ENCODE measurements at places on chromosomes 11 and 22.

GRCh38 chr11:43735961-43736360 lies 55.4 kb downstream of the HSD17B12 start:
- no peak for DNase-seq

DNA sequence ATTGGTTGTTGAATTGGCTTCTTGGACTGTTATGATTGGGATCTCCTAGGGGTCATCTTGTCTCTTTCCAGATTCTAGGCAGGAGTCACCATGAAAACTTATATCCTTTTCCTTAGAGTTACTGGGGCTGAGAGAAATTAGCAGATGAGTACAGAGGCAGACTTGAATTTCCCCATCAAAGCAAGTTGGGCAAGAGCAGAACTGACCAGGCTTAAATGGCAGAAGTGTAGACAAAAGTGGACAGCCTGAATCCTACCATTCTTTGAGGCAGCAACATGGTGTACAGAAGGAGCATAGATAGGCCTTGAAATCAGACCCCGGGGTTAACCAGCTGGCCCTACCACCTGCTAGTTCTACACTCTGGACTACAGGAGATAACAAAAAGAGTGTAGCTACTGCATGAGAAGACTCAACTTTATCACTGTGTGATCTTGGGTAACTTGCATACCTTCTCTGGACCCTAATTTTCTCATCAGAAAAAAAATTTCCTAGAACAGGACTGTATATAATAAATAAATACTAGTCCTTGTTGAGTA lies 427.4 kb upstream of the CADM1 start:
- DNase-seq: no peak

DNA sequence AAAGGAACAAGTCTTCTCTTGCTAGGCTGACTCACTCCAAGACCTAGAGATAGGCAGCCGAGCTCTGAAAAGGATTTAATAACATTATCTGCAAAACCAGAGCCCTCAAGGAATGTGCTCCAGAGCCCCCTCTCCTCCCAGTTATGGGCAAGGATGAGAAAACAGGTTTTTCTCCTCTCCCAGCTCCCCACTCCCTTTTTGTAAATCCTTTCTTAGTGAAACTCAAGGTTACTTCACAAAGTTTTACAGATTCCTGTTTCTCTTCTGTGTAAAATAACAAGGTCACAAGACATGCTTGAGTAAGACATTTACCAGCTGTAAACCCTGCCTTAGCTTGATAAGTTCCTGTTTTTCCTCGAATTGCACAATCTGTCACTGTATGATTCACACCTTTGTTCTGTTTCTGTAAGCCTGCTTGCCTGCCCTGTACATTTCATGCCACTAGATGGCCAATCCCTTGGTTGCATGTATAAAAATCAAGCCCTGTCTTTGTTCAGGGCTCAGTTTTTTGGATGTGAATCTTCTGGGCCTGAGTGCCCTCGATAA lies 489.4 kb downstream of the KCNA4 start:
- DNase-seq: no peak

DNA sequence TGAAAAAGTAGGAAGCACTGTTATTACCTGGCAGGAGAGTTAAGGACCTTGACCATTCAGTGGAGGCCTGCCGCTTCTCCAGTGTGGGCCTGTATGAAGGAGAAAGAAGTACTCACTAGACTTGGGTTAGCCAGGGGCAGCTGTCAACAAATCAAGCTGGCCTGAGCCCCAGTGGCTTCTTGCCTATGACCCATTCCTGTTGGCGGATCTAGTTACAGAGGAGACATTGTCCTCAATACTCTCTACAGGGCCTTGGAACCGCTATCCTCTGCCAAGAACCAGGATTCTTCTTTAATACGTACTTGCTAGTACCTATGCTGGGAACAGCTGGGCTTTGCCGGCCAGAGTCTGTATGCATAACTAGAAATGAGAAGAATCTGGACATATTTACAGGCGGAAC lies 68.1 kb downstream of the ALX4 start:
- no peak for DNase-seq

DNA sequence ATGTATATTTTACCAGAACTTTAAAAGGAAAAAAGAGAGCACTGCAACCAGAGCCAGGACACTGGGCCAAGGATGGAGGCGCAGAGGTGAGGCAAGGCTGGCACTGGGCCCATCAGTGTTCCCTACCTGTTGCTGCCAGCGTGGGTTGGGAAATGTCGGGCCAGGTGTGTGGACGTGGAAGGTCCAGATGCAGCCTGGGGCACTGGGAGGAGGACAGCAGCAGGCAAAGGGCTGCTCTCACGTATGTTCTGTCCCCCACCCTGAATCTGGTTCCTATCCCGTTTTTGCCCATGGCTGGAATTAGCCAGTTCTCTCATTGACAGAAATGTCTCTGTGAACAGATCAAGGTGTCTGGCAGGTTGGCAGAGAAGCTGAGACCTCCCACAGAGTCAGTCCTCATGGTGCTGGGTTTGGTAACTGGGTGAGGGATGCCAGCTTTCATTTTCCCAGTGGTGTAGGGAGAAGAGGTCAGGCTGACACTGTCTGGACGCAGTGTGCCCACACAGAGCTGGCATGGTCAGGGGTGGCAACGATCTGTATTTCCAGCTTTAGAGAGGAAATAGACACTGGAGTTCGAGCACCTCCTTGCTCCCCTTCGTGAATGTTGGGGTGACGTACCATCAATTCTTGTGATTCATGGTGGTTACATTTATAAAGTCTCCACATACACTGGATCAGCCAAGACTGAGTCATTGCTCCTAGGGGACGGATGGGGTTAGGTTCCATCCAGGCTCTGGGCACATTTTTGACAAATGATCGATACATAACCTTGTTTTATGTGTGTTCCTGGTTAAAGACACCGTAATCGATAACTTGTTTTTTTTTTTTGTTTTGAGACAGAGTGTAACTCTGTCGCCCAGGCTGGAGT lies 4.3 kb upstream of the PNPLA3 start:
- no peak for DNase-seq

GRCh38 chr11:9750551-9750950 lies 86.7 kb downstream of the SWAP70 start:
- DNase-seq: no peak

GRCh38 chr22:25930083-25930482 lies 188.1 kb downstream of the MYO18B start:
- no peak for DNase-seq

- DNase-seq: no peak
Measured at GRCh38 chr11:47101406-47101805, 75.3 kb downstream of the ARFGAP2 start.

- DNase-seq: no peak
Measured at GRCh38 chr22:41762980-41763779, 37.3 kb upstream of the CCDC134 start.

- no peak for DNase-seq
Measured at GRCh38 chr22:38984224-38984623, 2.1 kb downstream of the APOBEC3B start.

DNA sequence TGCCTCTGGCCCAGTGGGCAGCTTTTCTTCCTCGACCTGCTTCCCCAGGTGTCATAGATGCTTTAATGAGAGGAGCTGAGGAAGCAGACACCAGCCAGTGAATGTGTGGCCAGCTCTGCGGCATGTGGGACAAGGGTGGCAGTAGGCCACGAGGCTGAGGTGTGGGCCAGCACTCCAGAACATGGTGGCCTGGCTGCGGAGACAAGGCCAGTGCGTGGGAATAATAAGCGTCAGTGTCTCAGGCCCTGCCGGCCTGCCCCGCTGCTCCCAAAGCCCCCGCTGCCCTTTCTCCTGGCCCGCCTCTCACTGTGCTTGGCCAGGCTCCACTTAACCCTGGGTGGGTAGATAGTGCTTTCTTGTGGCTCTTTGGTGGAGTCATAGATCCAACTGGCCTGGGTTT lies 2.1 kb downstream of the MAPK8IP1 start:
- no peak for DNase-seq

GRCh38 chr11:39209981-39210380 lies 2249.5 kb downstream of the LRRC4C start:
- no peak for DNase-seq

- DNase-seq: no peak
Measured at GRCh38 chr11:46755962-46756361, 36.9 kb downstream of the F2 start.

DNA sequence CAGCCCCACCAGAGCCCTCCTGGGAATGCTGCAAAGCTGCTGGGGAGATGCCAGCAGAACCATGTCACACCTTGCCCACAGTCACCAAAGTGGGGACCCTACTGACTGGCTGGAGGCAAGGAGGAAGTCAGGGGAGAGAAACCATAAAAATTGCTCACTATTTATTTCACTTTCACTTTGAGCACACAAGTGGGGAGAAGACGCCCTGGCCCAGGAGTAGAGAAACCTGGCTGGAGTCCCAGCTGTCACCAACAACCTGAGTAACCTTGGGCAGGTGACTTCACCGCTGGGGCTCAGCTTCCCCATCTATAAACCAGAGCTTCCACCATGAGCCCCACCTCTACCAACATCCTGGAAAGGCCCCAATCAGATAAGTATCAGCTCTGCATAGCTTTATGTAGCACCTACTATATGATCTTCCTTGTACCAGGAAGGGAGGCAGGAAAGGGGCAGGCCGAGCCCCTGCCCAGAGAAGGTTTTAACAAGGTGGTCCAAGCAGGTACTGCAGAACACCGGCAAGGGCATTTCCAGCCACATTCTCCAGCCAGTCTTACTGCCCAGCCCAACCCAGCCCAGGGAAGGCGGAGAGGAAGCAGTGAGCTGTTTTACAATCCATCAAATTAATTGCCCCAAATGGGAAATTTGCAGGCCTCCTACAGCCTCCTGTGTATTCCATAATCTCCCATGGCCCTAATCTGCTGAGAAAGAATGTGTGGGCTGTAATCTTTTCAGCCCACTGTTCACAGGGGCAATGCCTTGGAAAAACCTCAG lies 27.6 kb downstream of the PLEKHA7 start:
- no peak for DNase-seq

DNA sequence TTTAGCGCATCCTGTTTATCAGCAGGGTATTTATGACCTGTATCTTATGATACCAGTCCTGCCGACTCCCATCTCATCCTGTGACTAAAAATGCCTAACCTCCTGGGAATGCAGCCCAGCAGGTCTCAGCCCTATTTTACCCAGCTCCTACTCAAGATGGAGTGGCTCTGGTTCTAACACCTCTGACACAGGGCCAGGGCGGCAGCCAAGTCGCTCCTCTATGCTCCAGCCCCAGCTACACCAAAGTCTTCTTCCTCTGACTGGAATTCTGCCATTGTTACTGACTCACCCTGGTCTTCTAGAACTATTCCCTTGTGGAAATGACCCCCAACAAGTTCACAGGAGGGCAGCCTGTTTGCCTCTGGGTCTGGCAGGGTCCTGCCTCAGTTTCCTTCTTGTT lies 7.9 kb upstream of the C1QTNF6 start:
- no peak for DNase-seq

GRCh38 chr22:41485033-41485432 lies 16.1 kb downstream of the ACO2 start:
- no peak for DNase-seq

- DNase-seq: no peak
Measured at GRCh38 chr11:128685402-128686020, 8.4 kb upstream of the FLI1 start.

- DNase-seq: no peak
Measured at GRCh38 chr11:93570759-93571413, 27.7 kb upstream of the SMCO4 start.

DNA sequence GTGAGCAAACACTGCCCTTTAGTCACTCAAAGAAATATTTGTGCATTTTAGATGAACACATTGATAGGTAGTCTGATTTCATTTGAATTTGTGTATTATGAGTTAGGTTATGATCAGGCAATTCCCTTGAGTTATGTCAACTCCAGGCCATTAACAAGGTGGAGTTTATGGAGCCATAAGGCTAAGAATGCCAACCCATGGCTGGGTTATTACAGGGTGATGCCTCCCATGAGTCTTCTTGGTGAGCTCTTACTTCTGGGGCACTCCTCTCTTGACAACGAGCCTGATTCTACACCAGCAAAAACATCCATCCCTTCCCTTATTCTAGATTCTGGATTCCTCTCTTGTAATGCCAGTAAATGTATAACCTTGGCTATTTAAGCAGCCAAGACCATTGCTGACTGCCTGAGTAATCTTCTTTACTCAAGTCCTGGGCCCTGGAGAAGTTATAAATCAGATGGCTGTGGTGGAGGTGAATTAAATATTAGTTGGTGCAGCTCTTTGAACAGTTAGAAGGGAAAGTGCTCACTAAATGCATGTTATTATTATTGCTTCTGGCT lies 645.7 kb upstream of the TENM4 start:
- no peak for DNase-seq
